ENCODE measurements at places on chromosomes 11 and 22.

- DNase-seq = no peak
Observed at GRCh38 chr22:19853879-19854777, 546 bp downstream of the GNB1L start.

DNA sequence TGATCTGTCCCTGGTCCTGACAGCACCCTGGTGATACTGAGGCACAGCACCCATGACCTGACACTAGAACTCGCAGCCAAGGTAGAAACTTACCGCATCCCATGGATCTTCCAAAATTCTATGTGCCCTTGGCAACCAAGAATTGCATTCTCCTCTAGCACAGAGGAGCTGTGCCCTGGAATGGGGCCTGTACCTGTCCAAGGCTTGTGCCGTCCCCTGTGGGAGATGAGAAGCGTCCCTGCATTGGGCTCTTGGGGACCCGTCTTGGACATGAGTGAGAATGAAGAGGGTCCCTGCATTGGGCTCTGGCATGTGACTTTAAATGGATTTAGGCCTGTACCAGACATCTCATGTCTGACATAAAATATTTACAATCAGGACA lies 67.1 kb downstream of the GGTLC2 start:
- no peak for DNase-seq

- no peak for DNase-seq
Observed at GRCh38 chr11:133086518-133086917, 445.8 kb downstream of the OPCML start.

GRCh38 chr11:112279901-112280267 lies 19.2 kb upstream of the PLET1 start:
- peak; percentile 69 for DNase-seq

DNA sequence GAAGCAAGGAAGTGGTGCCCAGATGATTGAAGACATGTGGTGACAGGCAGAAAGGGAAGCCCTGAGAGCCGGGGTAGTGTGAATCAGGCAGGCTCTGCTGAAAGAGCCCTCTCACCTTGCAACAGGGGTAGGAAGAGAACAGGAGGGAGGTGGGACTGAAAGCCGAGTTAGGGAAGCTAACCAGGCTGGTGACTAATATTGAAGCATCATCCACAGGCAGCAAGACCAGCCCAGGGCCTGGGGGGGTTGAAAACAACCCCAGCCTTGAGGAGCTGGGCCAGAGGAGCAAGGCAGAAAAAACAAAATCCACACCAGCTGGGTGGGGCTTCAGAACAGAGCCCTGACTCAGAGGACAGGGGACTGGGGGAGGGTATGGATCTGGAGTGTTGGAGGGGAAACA lies 35.0 kb upstream of the CRTAM start:
- DNase-seq = no peak

- DNase-seq = no peak
Observed at GRCh38 chr11:7642747-7643146, 30.6 kb downstream of the CYB5R2 start.

- DNase-seq = no peak
Observed at GRCh38 chr11:107413352-107413751, 44.3 kb downstream of the CWF19L2 start.

DNA sequence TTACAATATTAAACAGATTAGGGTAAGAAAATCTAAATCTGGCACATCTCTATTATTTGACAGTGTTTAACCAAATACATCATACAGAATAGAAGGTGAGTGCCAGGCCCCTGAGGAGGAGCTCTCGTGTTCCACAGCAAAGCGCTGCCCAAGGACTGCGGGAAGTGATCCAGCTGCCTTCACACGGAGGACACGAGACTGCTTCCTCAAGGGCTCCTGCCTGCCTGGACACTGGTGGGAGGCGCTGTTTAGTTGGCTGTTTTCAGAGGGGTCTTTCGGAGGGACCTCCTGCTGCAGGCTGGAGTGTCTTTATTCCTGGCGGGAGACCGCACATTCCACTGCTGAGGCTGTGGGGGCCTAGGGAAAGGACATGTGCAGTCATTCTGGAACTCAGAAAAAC lies 71.1 kb downstream of the NCAPD3 start:
- DNase-seq = no peak

DNA sequence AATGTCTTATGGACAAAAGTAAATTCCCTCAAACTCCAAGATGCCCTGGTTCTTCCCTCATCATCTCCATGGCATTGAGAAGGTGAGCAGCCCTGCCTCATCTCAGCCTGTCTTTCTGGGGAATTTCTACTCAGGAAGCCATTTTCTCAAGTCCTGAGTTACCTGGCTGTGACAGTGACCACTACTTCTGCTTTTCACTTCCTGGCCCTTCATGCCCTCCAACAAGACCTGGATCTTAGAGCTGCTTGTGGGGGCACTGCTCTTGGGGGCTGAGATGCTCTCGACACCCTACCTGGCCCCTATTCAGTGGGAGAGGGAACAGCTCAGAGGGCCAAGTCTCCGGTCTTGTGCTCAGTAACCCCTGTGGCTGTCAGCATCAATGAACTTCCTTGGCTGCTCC lies 5.5 kb upstream of the IGSF22 start:
- DNase-seq = no peak

GRCh38 chr22:47030881-47031627 lies 268.6 kb downstream of the TBC1D22A start:
- no peak for DNase-seq

GRCh38 chr11:80860632-80861031 lies 1419.8 kb upstream of the TENM4 start:
- no peak for DNase-seq

DNA sequence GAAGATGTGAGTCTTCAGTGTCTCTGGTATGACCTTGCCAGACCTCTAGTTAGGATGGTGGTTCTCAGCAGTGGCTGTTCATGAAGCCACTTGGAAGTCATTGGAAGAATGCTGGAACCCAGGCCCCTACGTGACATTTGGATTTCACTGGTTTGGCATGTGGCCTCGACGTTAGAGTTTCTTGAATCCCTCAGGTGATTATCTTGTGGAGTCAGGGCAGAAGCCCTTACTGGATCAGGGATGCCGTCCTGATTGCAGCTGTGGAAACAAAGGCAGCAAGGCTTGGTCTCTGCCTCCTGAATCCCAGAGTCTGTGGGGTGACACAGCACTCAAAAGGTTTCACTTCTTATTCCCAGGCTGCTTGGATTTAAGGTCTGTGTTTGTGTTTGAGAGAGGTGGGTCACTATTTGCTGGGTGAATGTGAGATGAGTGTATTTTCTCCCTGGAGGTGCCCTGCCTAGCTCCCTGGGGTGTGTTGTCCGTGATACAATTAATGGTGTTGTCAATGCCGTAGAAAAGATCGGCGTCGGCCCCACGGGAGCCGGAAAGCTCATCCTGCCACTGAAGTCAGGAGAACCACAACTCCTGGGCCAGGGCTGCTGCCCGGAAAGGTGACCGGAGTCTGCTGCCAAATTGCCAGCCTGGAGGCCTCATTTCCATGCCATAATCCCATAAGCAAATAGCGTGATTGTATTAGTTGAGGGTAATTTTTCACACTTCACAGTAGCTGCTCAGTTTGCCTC lies 939.0 kb downstream of the BRD1 start:
- no peak for DNase-seq

GRCh38 chr11:132056689-132057088 lies 686.3 kb downstream of the NTM start:
- no peak for DNase-seq

DNA sequence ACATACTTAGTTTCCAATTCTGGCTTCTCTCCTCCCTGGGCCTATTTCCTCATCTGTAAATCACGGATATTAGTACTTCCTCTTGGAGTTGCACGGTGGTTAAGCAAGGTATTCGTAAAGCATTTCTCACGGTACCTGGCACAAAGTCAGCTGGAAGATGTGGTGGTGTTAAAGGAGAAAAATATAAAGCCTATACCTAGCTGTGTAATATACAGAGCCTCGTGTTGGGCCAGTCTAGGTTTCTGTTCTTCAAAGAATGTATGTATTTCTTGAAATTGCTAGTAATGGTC lies 47.2 kb downstream of the DBX1 start:
- DNase-seq = no peak

DNA sequence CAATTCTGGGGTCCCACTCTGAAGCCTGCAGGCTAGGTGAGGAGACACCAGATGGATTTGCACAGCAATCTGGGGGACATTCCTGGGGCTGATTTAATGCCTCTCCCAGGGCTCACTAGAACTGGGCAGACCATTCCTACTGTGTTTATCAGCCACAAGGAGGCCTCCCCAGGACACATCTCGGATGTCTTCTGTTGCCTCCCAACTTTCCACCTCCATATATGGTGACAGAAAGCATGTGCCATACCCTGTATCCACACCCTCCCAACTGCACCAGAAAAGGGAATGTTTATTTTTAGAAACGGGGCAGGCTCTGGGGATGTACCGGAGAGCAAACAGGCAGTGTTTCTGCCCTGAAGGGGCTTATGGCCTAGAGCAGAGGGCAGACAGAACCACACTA lies 181.8 kb downstream of the CSNK2A3 start:
- no peak for DNase-seq

GRCh38 chr22:31347251-31348008 lies 1.3 kb upstream of the PATZ1 start:
- DNase-seq = peak; percentile 42

DNA sequence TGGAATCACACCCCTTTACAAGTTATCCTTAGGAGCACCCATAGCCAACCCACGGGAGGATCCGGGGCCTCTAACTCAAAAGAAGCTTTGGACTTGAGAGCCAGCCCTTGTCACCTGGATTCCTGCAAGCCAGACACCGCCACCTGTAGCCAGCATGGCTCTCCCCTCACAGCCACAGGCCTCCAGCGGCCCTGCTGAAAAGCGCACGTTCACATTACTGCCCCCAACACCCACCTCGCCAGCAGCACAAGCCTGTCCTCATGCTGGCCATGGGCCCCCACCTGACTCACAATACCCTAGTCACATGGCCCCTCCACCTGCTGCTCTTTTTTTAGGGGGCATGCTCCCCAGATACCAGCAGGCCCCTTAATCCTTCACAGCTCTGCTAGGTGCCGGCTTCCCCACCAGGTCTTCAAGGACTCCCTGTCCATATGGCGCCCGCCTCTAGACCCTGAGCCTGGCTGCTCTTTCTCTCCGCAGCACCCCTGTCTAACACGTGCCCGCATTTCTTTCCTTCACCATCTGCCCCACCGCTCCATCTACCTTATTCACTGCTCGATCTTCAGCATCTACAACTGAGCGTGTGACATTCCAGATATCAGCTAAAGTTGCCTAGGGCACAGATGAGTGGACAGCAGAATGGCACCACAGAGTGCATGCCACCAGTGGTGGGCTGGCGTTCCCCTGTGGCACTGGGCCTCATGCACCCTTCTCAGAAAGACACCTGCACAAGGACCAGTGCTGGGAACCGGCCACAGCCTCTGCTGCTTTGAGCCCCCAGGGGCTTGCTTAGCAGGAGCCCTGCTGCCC lies 6.6 kb downstream of the CARS1 start:
- no peak for DNase-seq

- no peak for DNase-seq
Observed at GRCh38 chr11:1298695-1299492, 10.5 kb downstream of the TOLLIP start.

Measured in activated CD4-positive, alpha-beta T cell treated with anti-CD3 and anti-CD28 coated beads for 4 hours (primary cell).